ENCODE measurements at places on chromosomes 7 and 10.

DNA sequence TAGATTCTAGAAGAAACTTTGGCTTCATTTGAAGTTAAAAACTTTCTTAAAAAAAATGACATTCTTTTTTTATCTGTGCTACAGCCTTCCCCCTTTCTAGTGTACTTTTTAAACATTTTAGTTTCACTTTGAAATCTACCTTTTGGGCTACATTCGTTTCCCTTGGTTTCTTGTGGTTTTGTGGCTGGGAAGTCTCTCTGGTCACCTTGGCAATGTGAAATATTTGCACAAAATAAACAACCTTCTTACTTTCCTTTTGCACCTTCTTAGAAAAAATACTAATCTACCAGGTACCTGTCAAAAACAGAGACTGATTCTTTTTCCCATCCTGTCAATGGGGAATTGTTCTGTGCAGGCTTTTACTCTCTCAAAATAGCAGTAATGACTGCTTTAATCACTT is 350.2 kb downstream of the GATA3 start:
- DNase-seq, result no peak

DNA sequence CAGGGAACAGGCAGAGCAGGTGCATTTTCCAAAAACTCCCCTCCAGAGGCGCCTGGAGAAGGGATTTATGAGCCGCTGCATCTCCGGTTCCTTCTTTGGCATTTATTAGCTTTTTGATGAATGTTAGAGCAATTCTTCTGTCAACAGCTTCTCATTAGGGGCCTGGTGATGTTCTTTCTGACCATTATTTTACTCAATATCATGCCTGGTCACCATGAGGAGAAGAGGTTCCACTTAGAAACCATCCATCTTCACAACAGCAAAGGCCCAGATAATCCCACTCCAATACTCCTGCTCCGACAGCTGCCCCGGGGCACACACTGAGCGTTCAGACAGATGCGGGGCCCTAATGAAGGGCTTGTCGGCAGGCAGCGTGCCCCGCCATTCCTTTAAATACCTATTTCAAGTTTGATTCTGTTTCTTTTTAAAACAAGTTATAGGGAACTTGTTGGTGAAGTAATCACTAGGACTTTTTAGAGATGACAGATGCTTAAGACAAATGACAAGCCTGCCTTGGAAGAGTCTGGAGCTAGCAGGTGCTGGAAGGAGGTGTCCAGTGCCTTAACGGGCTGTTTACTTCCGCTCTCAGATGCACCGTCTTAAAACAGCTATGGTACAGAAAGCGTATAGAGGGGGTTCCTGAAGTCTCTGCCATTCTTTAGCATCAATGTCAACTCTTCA is 31.7 kb downstream of the ECHDC3 start:
- DNase-seq, result no peak

DNA sequence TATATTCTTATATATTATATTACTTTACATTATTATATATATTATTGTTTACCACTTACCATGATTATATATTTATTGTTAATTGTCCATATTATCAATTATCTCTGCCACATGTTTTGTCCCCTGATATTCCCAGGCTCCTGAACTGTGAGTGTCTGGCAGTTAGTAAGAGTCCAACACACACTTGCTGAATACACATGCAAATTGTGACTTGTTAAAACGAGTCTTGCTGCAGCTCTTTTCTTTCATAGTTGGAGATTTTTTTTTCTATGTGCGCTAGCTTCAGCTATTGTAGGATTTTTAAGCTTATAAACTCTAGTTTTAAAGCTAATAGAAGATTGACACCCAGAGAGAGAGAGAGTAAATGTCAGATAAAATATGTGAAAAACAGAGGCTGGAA is 207.8 kb upstream of the FAM3C start:
- DNase-seq, result no peak

DNA sequence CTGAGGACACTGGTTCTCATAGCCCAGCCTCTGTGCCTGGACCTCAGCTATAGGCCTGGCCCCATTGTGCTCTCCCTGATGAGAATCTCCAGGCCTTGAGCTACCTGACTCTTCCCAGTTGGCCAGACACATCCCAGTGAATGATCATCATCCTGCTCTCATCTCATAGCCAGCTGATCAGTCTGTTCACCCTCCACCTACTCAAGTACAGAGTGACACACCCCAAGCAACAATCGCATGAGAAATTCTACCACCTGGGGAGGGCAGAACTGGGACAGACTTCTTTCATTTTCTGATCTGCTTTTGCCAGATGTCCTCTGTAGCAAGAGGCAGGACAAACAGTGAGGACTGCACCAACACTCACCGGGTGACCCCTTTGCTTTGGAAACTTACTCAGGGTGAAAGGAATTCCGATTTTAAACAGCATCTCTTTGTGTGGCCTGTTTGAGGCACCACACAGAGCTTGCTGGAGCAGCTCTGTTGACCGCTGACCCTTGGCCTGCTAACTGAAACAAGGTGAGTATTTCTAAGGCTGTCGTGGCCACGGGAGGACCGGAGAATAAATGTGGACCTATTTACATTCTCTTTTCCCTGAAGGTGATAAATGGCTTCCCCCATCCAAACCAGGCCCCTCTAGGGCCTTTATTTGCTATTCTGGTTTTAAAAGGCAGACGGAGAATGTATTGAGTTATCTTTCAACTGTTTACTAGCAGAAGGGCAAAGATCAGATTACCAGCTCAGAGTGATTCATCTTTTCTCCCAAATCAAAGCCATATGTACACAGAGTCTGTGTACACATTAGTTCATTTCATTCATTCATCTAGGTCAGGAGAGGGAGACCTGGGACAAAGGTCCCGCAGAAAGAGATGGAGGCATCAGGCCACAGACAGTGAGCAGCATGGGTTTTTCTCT is 181.4 kb upstream of the TNS3 start:
- DNase-seq, result no peak

DNA sequence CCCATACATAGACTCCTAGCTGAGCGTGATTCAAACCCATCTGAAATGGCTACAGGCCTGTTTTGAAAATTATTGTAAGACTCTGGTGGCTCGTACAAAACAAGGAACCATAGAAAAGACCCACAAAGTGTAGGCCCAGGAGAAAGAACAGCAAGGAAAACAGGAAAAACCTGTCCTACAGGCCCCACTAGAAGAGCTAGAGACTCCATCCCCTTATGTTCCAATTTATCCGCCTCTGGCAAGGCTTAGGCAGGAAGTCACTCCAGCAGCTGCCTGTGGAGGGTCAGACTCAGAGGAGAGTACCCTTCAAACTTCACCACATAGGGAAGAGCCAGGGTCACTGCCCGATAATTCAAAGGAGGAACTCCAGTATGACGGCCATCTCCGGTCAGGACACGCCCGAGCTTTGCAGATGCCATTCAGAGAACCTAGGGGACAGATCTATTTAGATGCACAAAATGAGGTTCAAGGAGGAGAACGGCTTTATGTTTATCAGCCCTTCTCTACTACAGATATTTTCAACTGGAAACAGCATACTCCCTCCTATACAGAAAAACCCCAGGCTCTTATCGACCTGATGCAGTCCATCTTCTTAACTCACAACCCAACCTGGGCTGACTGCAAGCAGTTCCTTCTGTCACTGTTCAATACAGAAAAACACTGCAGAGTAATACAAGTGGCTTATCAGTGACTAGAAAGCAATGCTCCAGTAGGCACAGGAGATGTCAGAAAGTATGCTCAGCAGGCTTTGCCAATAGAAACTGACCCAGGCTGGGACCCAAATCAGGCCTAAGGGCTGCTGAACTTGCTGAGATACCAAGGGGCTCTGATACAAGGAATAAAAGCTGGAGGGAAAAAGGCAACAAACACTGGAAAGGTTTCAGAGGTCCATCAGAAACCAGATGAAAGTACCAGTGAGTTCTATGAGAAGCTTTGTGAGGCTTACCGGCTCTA is 8.6 kb upstream of the ZNF33B start:
- no peak for DNase-seq

GRCh38 chr7:128036226-128036940 is 5.1 kb upstream of the LRRC4 start:
- no peak for DNase-seq

DNA sequence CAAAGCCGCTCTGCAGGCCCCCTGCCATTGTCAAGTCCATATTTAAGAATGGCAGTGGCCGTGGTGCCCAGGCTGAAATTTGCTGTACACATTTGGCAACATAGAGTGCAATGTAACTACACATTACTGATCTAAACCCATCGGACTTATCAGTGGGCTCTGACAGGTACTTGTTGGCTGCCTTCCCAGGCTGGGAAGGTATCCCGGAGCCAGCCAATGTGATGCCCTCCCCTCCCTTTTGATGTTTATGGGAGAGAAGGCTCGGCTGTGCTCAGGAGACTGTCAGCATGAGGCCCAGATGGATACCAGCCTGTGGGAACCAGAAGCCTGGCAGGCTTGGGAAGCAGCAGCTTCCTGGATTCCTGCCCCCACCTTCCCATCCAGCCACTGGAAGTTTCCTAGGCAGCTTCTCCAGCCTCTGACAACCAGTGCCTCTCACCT is 146.1 kb upstream of the TCF7L2 start:
- DNase-seq, result peak; percentile 19

GRCh38 chr10:8438603-8439002 is 384.1 kb downstream of the GATA3 start:
- no peak for DNase-seq

DNA sequence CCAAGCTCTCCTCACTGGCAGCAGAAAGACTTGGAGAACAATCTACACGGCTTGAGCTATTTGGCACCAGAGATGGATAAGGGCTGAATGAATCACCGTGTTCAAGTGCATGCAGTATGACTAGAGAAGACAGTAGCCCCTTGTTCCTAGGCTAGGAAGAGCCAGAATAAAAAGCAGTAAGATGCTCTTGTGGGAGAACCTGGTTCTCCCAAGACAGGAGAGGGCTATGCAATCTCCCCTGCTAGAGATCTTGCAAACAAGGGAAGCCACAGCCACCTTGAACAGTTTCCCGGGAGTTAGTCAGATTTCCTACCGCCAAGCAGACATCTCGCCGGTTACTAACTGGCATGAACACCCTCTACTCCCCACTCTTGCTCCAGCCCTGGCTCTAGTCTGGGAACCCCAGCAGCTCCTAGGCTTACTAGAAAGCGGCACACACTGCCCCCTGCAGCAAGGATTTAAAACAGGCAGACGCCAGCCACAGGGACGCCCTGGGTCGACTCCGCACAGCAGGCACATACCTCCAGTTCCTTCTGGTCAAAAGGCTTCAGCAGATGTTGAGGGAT is 107.3 kb downstream of the SMURF1 start:
- DNase-seq, result peak; percentile 57

DNA sequence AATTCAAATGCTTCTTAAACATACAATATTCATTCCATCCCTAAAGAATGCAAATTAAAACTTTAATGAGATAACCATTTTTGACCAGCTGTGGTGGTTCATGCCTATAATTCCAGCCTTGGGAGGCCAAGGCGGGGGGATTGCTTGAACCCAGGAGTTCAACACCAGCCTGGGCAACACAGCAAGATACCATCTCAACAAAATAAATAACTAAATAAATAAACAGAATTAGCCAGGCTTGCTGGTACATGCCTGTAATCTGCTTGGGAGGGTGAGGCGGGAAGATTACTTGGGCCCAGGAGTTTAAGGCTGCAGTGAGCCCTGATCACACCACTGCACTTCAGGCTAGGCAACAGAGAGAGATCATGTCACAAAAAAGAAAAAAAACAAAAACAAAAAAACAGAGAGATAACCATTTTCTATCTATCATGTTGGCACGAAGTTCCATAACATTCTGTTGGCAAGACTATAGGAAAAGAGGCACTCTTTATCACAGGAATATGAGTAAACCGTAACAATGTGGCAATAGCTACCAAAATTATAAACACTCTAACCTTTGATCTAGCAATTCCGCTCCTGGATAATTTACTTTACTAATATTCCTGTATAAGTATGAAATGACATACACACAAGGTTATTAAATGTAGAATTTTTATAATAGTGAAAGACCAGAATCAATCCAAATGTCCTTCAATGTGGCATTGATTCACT is 52.2 kb downstream of the ATAD1 start:
- DNase-seq, result no peak

DNA sequence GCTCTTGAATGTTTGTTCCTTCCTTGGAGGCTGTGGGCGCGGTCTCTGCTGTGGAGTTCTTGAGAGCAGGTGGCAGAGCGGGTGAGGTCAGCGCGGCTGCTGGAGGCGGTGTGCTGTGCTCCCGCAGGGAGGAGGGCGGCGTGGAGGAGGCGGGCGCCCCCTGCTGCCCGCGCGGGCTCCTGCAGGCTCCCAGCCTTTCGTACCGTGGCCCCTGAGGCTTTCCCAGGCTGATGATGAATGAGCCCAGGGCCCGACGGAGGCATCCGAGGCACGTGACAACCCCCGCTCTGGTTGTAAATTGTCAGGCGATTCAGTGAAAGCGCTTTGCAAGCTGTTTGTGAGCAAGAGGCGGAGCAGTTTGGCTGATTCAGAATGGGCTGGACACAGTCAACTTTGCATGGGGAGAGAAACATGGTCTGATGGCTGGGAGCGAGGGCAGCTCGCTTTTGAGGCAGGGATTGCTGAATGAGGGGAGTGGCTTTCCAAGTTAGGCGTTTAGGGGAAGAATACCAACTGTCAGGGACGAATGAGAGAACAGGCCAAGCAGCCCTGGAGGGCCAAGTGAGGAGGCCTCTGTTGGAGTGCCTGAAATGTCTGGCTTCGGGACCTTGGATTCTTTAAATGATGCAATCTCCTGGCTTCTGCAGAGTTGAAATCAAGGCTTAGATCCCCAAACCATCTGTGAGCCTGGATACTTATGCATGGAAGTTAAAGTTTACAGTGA is 46.6 kb downstream of the CDHR3 start:
- peak; percentile 93 for DNase-seq

- no peak for DNase-seq
These were observed 237.3 kb downstream of the AHR start for GRCh38 chr7:17535776-17536175.

- no peak for DNase-seq
These were observed 7.4 kb upstream of the RRP12 start for GRCh38 chr10:97408496-97408992.

- no peak for DNase-seq
These were observed 256.6 kb upstream of the SEMA3C start for GRCh38 chr7:81175275-81175940.

Data from activated CD8-positive, alpha-beta memory T cell treated with anti-CD3 and anti-CD28 coated beads for 24 hours (primary cell).